ENCODE measurements at places on chromosomes 11 and 22.
A peak's percentile ranks its signal among the peaks of the same experiment; 100 is the strongest.

DNA sequence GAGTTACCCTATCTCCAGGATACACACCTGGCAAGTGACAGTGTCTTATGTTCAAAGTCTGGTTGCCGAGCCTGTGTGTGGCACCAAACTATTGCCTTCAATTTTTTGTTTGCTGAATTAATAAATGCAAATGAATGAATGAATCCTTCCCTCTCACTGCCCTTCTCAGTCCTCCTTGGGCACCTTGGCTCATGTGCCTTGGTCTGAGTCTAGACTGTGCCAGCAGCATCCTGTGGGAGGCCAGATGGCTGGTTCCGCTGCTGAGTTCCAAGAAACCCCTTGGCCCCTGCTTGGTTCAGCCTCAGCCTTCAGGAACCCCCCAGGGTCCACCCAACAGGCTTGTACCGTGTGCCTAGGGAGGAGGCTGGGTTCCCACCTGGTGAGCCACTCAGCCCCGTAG lies 31.0 kb downstream of the TOB2 start:
- DNase-seq, result no peak

DNA sequence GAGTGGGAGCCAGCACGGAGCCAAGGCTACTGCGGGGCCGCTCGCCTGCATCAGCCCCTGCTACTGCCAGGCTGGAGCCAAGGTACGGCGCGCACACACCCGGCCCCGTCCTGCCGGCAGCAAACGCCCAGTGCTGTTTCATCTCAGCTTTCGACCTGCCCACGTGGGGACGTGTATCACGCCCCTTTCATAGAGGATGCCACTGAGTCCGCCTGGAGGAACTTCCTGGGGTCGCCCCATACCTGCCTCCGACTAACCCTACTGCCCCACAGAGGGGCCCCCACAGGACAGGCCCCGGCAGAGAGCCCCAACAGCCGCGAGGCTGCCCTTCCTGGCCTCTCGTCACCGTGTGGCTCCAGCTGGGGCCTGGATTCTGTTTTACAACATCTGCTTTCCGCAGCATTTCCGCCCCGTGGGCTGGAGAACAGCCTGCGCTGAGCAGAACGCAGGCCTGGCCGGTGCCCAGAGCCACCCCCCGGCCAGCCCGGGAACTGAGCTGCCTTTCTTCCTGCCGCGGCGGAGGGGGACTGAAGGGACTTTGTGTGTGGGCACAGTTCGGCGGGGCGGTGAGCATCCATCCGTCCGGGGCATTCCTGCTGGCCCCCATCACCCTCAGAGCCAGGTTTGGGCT lies 22.9 kb upstream of the ARHGAP8 start:
- DNase-seq, result no peak

GRCh38 chr11:125304136-125304535 lies 139.6 kb downstream of the PKNOX2 start:
- no peak for DNase-seq

- DNase-seq, result no peak
These were observed 6.1 kb upstream of the TEAD1 start for GRCh38 chr11:12668166-12668565.

DNA sequence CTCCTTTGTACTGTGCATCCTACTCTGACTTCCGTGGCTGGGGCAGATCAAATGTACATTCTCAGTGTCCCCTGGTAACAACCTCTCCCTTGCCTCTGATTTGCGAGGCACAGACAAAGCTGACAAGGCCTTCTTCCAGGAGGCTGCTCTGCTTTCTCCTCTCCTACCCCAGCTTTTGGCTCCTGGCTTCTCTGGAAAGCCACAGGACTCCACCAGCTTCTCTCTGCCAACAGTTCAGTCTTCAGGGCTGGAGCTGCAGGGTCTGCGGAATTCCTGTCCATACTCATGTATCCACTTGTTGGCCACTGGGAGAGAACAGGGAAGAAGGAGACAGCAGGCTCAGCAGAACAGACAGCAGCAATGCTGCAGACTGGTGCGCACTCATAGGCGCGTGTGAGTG lies 44.4 kb downstream of the P4HA3 start:
- no peak for DNase-seq

DNA sequence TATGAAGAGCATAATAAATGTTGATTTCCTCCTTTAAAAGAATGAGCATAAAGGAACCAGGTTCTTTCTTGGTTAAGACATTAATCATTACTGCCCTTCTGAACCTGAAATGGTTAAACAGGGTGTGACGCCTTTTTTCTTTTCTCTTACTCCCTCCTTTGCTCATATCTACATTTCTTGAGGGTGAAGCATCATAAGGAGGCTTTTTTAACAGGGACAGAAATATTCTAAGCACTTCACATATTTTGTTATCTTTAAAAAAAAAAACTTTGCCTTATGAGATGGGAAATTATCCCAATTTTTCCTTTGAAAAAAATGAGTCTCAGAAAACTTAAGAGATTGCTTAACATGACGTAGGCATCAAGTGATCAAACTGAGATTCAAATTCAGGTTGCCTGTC lies 1036.3 kb upstream of the TENM4 start:
- DNase-seq, result no peak

DNA sequence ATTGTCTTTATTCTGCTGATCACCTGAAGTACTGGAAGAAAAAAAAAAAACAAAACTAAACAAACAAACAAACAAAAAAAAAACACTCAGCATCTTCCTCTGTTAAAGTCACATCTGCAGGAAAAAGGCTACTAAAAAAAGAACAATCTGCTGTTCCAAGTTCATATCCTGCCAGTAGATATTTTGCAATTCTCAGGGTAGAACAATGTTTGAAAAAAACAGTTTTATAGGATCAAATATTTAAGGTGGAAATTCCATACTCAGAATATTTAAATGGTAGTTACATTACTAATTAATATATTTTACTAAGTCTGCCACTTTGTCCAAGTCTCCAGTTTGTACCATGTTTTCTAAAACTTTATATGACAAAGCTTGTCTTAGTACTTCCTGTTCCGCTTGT lies 175.2 kb downstream of the SBF2 start:
- no peak for DNase-seq

- DNase-seq, result no peak
These were observed 1.1 kb upstream of the ALG8 start for GRCh38 chr11:78140392-78141077.

DNA sequence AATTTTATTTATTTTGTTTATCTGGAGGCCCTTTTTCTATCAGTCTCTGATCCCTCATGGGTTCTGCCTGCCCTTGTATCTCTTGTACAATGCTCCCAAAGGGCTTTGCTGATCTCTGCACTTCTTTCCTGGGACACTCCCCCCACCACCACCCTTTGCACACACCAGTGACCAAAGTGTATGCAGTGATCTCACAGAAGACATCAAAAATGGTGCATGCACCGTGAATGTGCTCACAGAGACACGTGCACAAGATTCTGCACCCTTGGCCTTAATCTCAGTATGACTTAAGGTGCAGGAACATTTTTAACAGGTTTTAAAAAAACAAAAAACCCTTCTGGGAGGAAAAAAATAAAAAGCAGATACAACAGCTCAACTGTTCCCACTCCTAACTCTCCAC lies 12.2 kb upstream of the ADSL start:
- DNase-seq, result no peak

DNA sequence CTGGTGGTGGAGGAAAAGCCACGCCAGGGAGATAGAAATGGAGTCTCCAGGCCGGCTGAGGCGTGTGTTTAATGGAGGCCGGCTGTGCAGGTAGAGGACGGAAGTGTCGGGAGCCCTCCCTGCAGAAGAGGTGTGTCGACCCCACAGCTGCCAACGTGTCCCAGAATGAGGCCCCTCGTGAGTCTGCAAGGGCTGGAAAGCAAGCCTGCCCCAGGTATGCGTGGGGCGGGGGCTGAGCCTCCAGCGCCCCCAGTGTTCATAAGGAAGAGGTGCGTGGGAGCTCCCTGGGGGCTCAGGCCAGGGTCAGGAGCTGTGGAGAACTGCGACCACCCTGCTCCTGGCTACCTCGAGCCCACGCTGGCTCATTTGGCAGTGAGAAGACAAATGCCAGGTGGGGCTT lies 38.0 kb upstream of the JAM3 start:
- no peak for DNase-seq

DNA sequence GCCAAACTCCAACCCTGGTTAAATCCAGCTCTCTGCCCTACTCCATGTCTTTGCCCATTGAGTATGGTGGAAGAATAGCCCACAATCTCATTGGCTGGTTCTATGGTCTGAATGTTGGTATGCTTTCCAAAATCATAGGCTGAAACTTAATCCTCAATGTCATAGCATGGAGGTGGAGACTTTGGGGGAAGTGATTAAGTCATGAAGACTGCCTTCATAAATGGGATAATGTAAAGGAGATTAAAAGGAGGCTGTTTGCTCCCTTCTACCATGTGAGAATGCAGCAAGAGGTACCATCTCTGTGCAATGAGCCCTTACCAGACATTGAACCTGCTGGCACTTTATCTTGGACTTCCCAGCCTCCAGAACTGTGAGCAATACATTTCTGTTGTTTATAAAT lies 54.4 kb upstream of the FDX1 start:
- DNase-seq, result no peak

DNA sequence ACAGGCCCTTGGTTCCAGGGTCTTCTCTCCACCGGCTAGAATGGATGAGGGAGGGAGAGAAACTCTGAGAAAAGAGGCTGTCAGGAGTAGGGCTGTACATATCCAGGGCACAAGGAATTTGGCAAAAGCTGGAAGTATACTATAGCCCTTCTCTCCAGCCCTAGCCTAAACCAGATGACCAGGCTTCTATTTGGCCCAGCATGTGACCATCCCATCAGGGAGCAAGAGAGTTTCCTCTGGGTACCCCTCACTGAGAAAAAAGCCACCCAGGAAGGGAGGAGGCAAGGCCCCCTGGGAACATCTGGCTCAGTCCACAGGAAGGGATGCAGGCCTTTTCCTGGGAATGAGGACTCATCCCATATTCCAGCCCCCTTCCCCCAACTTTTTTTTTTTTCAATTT lies 8.3 kb downstream of the CD44 start:
- DNase-seq, result no peak

DNA sequence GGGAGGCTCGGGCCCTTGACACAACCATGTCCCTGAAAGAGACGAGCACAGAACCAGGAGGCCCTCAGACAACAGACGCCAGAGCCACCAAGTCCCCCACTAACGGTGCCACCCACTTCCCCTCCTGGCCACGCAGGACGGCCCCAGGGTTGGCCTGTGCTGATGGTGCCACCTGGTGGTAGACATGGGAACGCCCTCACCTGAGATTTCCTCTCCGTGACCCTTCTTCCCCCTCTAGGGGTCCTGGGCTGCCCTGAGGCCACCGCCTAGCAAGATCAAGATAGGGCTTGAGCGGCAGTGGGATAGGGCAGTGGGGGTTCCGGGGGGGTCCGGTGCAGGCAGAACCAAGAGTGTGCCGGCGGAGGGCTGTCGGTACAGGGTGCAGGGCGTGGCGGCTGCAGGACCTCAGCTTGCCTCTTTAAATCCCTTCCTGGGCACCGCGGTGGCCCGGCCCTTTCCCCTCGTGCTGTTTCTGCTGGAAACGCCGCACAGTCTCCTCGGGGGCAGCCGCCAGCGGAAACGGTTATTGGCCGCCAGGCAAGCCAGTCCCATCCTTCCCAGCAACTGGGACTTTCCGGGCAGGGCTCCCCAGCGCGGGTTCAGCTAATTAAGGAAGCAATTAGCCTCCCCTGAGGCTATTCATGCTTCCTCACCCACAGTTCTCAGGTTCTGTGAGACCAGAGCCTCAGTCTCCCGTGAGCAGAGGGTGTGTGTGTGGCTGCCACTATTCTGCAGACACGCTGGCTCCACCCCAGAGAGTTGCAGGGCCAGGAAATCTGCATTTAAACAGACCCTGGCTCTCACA lies 5.5 kb upstream of the NFAM1 start:
- DNase-seq, result peak; percentile 75

- no peak for DNase-seq
These were observed 18.4 kb downstream of the OR2AT4 start for GRCh38 chr11:75078233-75078632.

DNA sequence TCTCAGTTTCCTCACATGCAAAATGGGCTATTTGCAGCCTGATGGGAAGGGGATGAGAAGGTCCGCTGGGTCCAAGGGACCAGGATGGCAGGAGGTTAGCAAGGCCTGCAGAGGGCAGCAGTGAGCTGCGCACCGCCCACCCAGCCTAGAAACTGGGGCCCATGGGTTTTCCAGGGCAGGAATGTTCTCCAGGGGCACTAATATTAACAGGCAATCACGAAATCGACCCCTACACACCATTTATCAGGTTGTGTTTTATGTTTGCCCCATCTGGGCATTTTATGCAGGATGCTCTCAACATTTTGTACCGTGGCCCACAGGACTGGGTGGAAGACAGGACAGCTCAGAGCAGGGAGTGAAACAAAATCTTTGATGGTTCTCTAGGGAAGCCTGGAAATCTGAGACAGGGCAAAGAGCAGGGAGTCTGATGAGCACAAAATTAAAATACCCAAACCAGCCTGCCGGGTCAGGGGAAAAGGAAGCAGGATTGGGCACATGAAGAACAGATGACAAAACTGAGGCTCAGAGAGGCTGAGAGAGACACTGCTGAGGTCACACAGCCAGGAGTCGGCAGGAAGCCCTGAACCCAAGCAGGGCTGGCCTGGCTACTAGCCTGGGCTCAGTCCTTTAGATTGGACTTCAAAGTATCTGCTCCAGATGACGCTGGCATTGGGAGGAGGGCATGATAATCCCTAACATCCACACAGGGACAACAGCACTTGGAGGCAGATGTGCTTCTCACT lies 1.6 kb upstream of the BCR start:
- DNase-seq, result peak; percentile 43

GRCh38 chr22:41123151-41123550 lies 30.8 kb downstream of the EP300 start:
- DNase-seq, result no peak

GRCh38 chr11:102527684-102528083 lies 2.9 kb downstream of the MMP7 start:
- no peak for DNase-seq

GRCh38 chr22:44497218-44497904 lies 672 bp downstream of the RTL6 start:
- no peak for DNase-seq

DNA sequence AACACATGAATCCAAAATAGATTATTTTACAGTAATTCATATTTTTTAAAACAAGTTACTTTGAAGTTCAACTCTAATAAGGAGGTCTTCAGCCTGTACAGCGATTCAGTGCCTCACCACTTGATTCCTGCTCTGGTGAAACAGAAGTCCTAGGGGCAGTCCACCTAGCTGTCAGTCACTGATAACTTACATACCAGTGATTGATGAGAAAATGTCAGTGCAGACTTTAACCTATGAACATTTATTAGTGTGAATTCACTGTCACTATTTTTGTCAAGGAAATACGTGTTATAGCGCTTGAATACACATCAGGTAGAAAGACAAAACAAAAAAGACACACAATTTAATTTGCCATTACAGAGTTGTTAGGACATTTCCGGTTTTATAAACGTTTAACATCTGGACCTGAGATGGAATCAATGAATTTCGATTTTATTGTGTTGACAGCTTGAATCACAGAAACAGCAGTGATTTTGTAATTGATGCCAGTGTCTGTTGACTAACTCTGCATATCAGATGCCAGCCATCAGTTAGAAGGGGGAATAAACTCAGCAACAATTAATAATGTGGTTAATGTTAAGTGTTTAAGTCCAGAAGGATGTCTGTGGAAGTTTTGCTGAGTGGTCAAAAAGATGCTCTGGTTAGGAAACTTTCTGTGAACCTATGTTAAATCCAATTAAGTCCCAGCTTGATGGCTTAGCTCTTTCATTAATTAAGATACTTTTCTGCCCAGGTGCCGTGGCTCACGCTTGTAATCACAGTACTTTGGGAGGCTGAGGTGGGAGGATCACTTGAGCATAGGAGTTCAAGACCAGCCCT lies 34.5 kb downstream of the ELF5 start:
- DNase-seq, result no peak

- no peak for DNase-seq
These were observed 32.4 kb downstream of the JAM3 start for GRCh38 chr11:134101282-134101681.

Measured in activated CD4-positive, alpha-beta T cell treated with anti-CD3 and anti-CD28 coated beads for 1 hour (primary cell).